ENCODE measurements at places on chromosomes 6 and 20.

- no peak for DNase-seq
These were observed 699.0 kb downstream of the KHDRBS2 start for GRCh38 chr6:61586934-61587537.

DNA sequence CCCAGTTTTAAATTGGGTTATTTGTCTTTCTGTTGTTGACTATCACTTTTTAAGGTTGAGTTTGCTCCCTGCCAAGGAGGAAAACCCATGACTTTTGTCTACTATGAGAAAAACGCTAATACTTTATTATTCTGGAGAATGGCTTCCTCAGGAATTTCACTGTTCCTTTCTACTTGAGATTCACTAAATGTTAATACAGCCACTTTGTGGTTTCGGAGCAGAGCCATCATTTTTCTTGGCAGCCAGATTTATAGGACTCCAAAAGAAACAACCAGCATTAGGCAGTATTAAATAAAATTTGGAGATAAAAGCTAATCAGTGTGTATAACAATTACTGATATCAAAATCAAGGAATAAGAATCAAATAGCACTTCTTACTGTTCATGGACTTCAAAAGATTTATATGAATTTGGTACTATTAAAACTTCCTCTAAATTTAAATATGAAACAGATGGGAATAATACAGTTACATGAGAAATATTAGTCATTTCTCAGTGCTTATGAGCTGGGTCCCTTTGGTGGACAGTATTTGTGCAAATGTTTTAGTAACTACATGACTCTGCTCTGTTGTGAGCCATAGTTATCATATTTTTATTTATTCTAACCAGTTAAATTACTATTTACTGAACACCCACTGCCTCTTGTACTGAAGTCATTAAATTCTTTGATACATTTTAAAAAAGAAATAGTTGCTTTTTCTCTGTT is 64.1 kb upstream of the FBXO30 start:
- no peak for DNase-seq

- DNase-seq = no peak
These were observed 179.7 kb upstream of the SCGN start for GRCh38 chr6:25472306-25472705.

GRCh38 chr6:17666646-17667045 is 40.1 kb downstream of the NUP153 start:
- no peak for DNase-seq

- no peak for DNase-seq
These were observed 44.2 kb upstream of the ESR1 start for GRCh38 chr6:151763303-151763702.

- DNase-seq = no peak
These were observed 185.7 kb upstream of the EYA4 start for GRCh38 chr6:133055441-133055966.

GRCh38 chr6:70124882-70125545 is 177.9 kb downstream of the COL9A1 start:
- DNase-seq = no peak

DNA sequence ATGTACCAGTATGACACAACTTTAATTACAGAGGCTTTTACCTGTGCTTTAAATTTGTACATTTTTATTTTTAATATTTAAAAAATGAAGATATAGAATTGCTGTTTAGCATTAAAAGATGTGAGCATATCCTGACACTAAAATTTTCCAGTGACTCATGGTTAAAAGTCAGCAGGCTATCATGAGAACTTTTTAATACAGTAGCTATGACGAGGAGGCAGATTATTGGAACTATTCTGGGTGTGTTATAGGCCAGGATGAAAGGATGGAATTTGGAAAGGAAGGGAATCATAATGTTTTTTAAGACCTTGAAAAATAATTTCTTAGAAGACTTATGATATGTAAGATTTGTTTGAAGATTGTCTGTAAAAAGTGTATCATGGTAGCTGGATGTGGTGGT is 91.0 kb downstream of the GFRA4 start:
- no peak for DNase-seq

- no peak for DNase-seq
These were observed 40.3 kb downstream of the KIF6 start for GRCh38 chr6:39684790-39685488.

DNA sequence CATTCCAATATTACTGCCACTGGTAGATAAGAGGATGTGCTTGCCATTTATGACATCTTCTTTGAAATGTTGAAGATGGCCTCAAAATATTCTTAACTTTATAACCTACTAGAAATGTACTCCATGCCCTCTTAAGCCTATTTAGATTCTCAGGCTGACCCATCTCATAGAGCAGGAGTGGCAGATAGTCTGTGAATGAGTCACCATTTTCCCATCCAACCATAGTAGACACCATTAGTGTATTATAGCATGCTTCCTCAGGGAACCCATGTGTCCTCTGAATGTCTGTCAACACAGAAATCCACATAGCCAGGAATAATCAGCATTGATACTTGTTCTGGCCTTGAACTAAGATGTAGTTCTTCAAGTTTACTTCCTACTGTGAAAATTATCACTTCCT is 150.2 kb downstream of the IMPG1 start:
- DNase-seq = no peak

GRCh38 chr6:18166312-18167036 is 11.3 kb downstream of the KDM1B start:
- DNase-seq = no peak

GRCh38 chr6:35544769-35545361 is 32.2 kb upstream of the TULP1 start:
- DNase-seq = no peak

GRCh38 chr6:17059850-17060249 is 42.0 kb upstream of the STMND1 start:
- DNase-seq = no peak

- no peak for DNase-seq
These were observed 15.1 kb downstream of the GSTA1 start for GRCh38 chr6:52788478-52788877.

DNA sequence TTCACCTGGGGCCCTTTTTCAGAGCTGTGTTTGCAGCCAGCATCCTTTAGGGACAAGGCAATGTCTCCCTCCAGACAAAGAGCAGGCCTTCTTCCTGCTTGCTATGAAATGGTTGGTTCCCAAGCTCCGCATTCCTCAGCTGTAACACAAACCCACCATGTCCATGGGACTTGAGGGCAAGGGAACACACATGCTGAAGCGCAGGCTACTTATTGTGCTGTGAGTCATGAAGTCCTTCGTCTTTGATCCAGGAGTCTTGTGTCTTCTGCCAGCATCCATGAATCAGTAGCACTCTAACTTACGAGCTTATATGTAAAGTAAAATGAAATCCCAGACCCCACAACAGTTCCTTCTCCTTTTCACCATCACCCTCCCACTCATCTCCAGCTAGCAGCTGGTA is 59.0 kb downstream of the ANKRD60 start:
- no peak for DNase-seq

GRCh38 chr6:4788953-4789584 is 12.9 kb downstream of the CDYL start:
- DNase-seq = peak; percentile 26

- DNase-seq = no peak
These were observed 71.4 kb downstream of the AKAP7 start for GRCh38 chr6:131206463-131207251.

DNA sequence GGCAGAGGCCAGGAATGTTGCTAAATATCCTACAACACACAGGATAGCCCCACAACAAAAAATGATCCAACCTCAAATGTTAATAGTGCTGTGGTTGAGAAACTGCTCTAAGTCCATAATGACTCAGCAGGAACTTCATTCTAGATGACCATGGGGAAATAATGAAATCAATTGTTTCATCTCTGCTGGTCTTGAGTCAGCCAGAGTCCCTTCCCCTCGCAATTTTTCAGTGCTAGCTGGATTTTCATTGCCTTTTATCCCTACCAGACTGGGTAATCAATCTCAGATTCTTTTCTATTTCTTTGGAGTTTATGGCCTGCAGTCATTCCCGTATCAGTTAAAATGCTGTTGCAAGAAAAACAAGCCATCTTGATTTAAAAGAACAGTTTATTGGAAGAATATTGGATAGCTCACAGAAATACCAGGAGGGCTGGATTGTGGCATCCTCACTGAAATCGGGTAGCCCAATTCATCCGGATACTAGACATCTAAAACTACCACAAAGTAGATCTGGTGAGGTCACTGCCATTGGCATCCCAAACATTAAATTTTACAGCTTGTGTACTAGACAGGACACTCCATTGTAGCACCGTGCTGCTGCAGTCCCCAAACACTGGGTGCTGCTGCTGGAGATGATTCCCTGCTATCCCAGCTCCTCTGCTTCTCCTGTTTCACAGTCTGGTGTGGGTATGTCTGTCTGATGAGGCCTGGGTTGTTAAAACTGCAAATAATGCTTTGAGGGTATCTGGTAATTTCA is 30.3 kb upstream of the POPDC3 start:
- DNase-seq = no peak

DNA sequence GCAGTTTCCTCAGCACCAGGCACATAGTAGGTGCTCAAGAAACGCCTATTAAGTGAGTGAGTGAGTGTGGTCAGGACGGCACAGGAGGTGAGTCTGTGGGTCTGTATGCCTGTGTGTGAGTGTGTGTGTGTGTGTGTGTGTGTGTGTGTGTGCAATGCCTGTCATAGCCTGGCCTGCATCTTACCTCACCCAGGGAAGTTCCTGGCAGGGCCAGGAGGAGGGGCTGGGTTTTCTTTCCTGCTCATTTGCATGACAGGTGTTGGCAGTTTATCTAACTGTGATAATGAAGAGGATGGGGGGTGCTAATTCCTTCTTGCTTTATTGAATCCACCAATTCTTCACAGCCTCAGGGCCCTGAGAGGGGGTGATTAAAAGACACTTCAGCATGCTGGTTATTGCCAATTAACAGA is 146.7 kb upstream of the MLN start:
- DNase-seq = no peak

GRCh38 chr6:52087498-52087999 is at the start of gene PKHD1:
Gene PKHD1, minus strand, starts transcription at chr6:52087613. Its CDS starts 2,680 bp downstream, at chr6:52084933.
- no peak for DNase-seq

GRCh38 chr6:129590408-129591022 is 119.5 kb downstream of the ARHGAP18 start:
- no peak for DNase-seq

DNA sequence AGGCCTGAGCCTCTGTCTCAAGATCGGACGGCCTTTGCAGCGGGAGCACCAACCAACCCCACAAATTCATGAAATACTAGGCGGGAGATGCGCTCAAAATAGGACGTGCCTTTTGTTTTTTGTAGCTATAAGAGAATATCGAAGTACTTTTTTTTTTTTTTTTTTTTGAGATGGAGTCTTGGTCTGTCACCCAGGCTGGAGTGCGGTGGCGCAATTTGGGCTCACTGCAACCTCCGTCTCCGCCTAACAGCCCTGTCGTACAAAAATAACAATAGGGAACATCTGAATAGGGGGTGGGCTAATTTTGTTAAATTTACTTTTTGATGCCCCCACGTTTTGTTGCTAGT is 5.9 kb upstream of the TUBB2A start:
- DNase-seq = no peak

GRCh38 chr6:89361171-89361570 is 8.6 kb upstream of the UBE2J1 start:
- DNase-seq = no peak

DNA sequence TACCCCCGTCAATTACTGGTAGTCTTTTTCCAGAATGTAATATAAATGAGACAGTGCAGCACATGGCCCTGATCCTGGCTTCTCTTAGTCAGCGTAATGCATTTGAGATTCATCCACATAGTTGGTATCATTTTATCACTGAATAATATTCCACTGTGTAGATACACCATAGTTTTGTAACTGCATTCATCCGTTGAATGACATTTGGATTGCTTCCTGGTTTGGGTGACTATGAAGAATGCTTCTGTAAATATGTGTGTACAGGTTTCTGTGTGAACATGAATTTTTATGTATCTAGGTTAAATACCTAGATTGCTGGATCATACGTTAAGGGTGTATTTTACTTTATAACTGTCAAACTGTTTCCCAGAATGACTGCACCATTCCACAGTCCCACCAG is 62.6 kb upstream of the STMND1 start:
- no peak for DNase-seq

DNA sequence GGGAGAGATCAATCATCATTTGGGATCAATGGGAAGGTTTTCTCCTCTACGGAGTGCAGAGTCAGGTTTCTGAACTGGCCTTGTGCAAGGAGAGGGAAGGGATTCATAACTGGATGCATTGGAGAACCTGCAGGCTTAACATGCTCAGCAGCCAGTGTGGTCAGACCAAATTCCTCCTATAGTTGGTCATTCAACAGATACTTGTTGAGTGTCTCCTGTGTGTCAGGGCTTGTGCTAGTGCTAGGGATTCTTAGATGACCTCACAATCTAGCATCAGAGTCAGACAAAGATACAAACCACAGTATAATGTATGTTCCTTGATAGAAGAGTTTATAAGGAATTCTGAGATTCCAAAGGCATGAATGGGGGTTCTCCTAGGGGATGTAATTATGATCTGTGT is 23.9 kb downstream of the RALY start:
- DNase-seq = no peak

DNA sequence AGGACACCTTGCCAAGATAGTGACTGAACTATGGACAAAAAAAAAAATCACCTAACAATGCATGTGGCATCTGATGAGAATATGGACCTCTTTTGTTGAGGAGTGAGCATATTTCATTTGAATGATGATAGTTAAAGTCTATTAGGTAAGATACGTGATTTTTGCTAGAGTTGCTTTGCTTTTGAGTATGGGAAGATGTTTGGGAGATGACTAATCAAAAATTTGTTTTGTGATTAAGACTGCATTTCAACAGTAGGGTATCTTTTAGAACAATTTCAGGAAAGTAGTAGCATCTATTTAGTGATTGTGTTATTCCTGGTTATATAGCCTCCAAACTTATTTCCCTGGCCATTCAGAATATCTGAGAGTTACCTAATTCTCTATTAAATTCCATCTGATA is 878.6 kb upstream of the CITED2 start:
- DNase-seq = no peak

- no peak for DNase-seq
These were observed 3.1 kb downstream of the ZHX3 start for GRCh38 chr20:41314386-41314785.

DNA sequence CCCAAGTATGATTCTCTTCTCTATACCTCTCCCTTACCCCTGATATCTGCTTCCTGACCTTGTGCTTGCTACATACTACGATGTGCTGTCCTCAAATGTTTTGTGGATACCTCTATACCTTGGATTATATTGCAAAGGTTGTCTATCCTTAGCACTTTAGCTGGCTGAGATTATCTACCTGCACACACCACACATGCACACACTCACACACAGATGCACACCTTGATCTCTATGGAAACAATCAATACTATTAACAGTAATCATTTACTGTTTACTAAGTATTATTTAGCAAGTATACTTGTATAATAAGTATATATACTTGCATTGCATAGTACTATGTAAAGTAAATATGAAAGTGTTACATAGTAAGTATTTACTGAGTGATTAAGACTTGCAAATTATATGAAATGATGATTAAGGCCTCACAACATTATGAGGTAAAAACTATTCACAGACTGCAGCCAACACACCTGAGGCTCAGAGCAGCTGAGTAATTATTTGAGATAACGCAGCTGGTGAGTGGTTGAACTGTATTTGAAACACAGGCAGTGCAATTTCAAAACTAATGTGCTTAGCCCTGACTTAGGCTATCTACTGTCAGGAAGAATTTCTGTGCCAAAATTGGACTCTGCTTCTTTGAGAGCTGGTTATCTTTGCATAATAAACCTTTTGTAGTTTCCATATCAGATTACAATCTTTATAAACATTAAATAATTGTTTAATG is 699.9 kb downstream of the FRK start:
- no peak for DNase-seq

GRCh38 chr6:84777888-84778287 is 13.5 kb upstream of the TBX18 start:
- DNase-seq = no peak

- DNase-seq = peak; percentile 59
These were observed 37.4 kb downstream of the COX4I2 start for GRCh38 chr20:31674895-31675827.

GRCh38 chr6:122749451-122750050 is 30.0 kb upstream of the FABP7 start:
- DNase-seq = no peak

Data from GM19239 (cell line).